Astrocyte of the cerebellum (primary cell): ENCODE measurements at places on chromosomes 3 and 15.

GRCh38 chr3:113261626-113262303, 50.4 kb downstream of the BOC start:
- no peak for DNase-seq

GRCh38 chr15:31852933-31853799, 177.1 kb upstream of the CHRNA7 start:
- DNase-seq = no peak

DNA sequence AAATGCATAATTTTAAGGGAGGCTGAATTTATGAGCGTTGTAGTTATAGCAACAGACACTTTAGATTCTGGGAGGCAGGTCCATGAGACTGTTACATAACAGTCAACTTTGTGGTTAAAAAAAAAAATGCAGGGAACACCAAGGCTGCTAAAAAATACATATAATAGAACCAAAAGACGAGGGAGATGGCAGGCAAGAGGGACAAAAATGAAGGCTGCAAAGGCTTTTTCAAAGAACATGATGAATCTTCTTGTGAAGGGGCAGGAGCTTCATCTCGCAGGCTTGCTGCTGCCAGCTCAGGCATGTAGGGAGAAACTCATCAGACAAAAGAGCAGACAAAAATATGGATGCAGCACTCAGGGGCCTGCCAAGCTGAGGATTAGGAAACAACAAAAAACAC, 243.9 kb downstream of the SHQ1 start:
- no peak for DNase-seq

- no peak for DNase-seq
These were observed 82.4 kb downstream of the RTP4 start for GRCh38 chr3:187450431-187451190.

DNA sequence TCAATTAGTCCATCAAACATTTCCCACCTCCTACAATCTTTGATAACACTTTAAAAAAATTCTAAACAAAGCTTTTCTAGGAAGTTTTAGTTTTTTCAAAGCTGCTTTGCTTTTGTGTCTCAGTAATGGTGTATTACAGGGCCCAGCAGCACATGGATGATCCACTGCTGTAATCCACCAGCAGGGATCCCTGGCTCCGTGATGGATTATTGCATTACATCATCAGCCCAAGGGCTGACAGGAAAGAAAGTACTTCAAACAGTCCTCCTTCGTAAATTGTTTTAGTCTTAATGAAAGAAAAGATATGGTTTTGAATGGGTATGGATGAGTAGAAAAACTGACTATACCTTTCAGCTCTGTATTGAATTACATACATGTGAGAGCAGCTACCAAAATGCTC, 688.9 kb upstream of the NAALADL2 start:
- DNase-seq = no peak

DNA sequence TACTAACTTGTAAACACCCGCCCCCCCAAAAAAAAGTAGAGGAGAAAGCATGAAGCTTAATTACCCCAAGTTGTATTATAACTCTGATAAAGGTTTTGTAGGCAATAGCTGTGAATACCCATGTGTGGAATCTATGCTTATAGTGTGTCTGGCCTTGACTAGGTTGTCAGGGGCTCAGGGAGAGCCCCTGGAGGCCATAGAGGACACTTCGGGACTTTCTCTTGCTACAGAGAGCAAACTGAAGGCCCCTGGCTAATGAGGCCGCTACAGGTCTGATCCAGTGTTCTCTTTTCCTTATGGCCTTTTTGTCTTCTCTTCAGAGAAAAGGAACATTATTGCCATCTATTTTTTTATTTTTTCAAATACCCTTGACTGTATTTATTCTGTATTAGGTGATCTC, 19.1 kb upstream of the SCAANT1 start:
- DNase-seq = no peak

DNA sequence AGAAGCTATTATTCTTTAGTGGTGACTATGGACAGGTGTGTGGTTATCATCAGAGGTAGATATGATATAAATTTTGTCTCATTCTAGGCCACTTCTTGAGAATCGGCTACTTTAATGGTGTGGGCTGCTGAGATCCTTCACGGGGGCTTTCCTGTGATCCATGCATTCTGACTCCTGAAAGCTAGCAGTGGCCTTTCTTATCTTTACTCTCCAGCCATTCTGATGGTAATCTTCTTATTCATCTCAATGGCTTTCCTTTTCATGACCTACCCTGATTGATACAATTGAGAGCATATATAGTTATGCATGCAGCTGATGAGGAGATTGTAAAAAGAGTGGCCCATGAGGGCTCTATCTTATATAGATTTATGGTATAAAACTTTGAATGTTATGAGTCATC, 78.3 kb upstream of the ZPLD1 start:
- no peak for DNase-seq

DNA sequence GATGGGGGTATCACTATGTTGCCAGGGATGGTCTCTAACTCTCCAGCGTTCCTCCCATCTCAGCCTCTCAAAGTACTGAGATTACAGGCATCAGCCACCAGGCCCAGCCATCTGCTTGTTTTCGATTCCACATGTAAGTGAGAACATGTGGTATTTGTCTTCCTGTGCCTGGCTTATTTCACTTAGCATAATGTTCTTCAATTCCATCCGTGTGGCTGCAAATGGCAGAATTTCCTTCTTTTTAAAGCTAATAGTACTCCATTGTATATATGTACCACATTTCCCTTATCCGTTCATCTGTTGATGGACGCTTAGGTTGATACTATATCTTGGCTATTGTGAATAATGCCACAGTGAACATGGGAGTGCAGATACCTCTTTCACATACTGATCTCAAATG, 70.6 kb downstream of the ASB7 start:
- no peak for DNase-seq

- DNase-seq = no peak
These were observed 67.6 kb downstream of the SCN11A start for GRCh38 chr3:38984110-38984509.

DNA sequence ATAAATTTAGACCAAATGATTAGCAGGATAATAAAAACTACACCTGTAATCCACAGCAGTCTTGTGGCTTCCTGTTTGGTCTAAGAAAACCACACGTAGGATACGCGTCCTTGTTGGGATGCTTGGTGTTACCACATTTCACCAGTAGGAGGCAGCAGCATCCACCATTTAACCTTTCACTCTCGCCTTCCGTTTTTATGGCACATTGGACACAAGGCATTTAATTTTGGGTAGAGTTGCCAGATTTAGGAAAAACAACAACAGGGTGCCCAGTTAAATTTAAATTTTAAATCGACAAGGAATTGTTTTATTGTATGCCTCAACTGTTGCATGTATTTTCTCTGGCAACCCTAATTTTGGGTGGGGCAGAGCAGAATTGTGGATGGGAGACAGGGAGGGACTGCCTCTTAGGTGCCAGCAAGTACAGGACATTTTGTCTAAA, 6.3 kb downstream of the LRRC31 start:
- DNase-seq = peak; percentile 67

DNA sequence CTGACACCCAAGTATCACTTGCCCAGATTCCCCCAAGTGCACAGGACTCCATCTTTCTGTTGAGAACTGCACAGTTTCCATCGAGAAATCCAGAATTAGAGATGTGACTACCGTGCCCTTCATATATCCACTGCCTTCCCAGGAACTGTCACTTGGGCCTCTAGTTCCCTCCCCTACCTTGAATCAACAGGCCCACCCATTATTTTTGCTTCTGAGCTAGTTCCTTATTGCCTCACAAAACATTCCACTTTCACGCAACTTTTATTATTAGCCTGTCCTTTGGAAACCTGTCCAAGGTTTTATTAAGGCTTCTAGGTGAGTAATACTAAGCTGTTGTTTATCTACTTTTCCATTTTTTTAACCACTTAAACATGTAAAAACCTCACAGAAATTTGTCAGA, 17.1 kb upstream of the SLC30A4 start:
- DNase-seq = no peak

DNA sequence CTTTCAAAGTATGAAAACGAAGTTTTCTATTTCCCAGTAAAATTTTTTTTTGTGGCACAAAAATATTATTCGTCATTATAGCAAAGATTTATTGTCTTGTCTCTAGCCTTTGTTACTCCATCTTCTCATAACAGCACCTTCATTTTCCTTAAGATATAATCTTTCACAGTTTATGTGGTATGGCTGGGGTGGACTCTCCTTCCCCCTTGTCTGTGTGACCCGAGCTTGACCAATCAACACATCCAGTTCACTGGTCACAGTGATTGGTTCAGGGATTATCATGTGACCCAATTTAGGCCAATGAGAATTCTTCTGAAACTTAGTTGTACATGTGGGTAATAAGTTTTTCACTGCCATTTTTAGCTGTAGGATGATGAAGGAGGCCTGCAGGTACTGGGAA, 71.2 kb upstream of the DCBLD2 start:
- DNase-seq = no peak

- no peak for DNase-seq
These were observed 5.2 kb upstream of the TMEM40 start for GRCh38 chr3:12764171-12764776.

DNA sequence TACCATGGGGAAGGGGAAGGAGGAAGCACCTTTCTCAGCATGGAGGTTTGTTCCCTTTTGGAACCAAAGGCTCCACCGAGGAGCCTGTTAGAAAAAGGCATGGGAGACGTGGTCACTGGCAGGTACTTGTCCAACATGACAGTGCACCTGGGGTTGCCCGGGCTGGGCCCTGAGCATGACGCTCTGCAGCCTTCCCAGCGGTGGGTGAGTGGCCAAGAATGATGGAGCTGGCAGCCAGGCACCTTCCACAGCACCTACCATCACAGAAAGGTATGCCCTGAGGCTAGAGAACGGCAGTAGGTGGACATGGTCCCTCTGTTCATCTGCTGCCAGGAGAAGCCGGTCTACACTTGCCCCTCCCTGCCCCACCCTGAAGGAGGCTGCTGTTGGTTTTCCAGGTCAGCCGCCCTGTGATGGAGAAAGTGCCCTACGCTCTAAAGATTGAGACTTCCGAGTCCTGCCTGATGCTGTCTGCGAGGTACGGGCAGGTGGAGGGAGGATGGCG, 29.0 kb upstream of the NR2C2 start:
- no peak for DNase-seq

GRCh38 chr15:62997441-62997840, 45.1 kb upstream of the TPM1 start:
- no peak for DNase-seq

DNA sequence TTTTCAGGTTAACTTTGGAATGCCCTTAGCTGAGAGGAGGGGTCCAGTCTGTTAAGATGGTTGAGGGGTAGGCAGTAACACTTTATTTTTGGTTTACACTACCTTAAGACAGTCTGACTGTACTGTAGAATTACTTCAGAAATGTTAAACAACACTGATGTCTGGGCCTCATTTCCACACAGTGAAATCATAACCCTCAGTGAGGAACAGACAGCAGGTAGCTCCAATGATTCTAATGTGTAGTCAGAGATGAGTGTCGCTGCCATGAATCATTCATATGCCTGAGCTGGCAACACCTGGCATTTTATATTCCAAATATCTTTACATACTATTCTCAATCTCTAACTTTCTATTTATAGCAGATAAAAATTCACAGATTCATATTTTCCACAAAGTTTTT, 37.3 kb upstream of the POU1F1 start:
- DNase-seq = no peak

- peak; percentile 76 for DNase-seq
These were observed 9.8 kb downstream of the SELENOS start for GRCh38 chr15:101267320-101268104.

- DNase-seq = no peak
These were observed 255.8 kb downstream of the MFSD1 start for GRCh38 chr3:159057621-159058020.

- DNase-seq = no peak
These were observed 191.2 kb downstream of the SEMA6D start for GRCh38 chr15:47908486-47908885.

- DNase-seq = no peak
These were observed 54.4 kb upstream of the SLC12A8 start for GRCh38 chr3:125266971-125267370.

GRCh38 chr3:36501616-36502015, 121.3 kb downstream of the STAC start:
- DNase-seq = no peak

DNA sequence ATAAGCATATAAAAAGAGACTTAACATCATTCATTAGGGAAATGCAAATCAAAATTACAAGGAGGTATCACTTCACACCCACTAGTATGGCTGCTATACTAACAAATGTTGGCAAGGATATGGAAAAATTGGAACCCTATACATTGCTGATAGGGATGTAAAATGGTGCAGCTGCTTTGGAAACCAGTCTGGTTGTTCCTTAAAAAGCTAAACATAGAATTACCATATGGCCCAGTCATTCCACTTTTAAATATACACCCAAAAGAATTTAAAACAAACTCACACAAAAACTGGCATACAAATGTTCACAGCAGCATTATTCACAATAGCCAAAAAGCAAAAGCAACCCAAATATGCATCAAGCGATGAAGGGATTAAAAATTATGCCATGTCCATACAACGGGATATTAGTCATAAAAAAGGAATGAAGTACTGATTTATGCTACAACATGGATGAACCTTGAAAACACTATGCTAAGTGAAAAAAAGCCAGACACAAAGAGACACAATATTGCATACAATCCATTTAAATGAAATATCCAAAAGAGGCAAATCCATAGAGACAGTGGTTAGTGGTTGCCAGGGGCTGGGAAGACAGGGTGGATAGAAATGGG, 118.3 kb downstream of the OSBPL10 start:
- DNase-seq = no peak

DNA sequence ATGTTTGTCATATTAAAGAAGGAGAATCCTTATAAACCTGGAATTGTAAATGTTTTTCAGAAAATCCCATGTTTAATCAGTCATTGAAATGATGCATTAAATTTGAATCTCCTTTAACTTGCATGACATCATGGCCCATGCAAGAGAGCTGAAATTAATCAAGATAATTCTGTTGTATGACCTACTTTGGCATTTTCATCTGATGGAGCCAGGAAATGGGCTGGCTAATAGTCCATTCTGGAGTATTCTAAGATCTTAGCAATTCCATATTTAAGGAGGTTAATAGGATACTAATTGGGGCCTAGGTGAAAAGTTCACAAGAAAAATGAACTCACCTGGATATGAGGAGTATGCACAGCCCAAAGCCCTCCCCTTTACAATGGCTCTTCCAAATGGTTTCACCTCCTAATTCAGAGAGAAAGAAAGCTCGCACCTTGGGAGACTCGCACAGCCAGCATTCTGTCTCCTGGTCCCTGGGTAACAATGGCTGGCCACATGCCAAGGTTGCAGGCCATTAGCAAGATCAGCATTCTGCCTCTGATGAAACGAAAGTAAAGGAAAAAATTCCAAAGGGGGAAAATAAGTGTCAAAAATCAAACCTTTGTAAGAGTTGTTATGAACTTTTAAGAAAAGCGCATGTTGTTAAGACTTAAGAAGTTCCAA, 786.4 kb downstream of the MCTP2 start:
- no peak for DNase-seq

- no peak for DNase-seq
These were observed 63.0 kb downstream of the ARHGAP31 start for GRCh38 chr3:119357190-119357589.

DNA sequence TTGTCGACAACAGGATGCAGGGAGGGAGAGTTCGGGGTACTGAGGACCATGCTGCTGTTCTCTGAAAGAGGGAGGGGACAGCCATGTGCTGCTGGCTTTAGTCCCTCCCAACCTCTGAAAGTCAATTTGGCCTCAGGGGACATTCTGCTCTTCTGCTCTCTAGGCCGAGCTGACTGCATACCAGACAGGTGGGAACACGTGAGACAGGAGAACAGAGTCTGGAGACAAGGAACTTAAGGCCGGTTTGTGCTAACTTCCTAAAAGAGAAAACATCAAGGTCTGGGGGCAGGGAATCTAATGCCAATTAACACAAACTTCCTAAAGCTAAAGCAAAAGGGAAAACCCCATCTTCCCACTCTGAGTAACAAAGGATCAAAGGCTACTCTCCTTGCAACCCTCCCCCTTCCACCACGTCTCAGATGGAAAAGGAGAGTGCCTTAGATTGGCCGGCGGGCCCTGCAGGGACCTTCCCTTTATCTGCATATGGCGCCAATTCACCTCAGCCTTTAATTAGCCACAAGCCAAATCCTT, 41.0 kb downstream of the SLCO2A1 start:
- DNase-seq = no peak
